GM20000 (cell line): ENCODE measurements at places on chromosomes 2 and 18.

DNA sequence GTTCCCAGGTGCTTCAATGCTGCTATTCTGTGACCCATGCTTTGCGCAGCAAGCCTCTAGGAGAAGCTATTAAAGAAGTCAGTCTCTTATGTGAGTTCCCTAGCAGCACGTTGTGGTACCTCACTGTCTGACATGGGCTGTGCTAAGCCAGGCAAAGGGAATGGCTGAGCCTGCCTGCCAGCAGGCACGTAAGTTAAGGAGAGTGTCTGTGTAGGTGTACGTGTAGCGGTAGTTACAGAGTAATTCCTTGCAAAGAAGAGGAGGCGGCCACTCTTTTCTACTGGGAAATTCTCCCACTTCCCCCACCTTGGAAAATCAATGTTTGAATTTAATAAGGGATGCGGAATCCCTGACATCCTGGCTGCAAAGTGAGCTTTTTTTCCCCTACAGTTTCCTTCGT is 123.5 kb upstream of the LYPD1 start:
- no peak for DNase-seq

GRCh38 chr2:216372761-216373291 is 543 bp upstream of the MARCHF4 start:
- no peak for DNase-seq

- DNase-seq: no peak
These were observed 697.9 kb upstream of the FANCL start for GRCh38 chr2:58938988-58939387.

- DNase-seq: no peak
These were observed 156.1 kb upstream of the NFATC1 start for GRCh38 chr18:79239631-79240030.

- no peak for DNase-seq
These were observed 25.4 kb downstream of the ALPK2 start for GRCh38 chr18:58603375-58604067.

DNA sequence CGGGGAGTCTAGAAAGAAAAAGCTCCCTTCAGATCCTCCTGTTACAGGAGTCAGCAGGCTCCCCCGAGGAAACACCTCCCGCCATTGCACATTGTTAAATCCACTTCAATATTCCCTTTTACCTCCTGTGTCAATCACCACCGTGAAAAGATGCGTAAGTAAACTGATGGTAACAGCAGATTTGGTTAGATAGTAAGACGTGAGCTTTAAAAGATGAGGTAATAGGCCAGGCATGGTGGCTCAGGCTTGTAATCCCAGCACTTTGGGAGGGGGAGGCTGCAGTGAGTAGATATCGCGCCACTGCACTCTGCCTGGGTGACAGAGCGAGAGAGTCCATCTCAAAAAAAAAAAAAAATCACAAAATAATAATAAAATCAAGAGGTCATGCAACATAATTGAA is 15.2 kb upstream of the NCL start:
- no peak for DNase-seq
